ENCODE measurements at places on chromosomes 2 and 18.
A peak's percentile ranks its signal among the peaks of the same experiment; 100 is the strongest.

GRCh38 chr18:3397031-3397750 is 52.8 kb upstream of the TGIF1 start:
- no peak for DNase-seq

DNA sequence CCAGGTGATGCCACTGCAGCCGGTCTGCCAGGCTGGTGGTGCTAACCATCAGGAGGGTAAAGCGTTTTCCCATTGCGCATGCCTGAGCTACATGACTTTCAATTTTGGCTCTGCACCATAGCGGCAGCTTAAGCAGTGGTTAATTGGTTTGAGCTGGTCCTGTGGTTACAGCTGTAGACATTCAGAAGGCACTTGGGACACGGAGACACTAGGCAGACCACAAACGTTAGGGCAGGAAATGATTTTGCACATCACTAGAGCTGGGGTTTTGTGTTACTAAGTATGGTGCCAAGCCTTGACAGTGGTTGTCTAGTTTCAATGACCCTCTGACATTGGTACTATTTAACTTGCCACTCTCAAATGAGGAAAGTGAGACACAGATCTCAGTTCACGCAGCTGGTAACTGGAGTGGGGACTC is 28.9 kb upstream of the CNOT11 start:
- no peak for DNase-seq

DNA sequence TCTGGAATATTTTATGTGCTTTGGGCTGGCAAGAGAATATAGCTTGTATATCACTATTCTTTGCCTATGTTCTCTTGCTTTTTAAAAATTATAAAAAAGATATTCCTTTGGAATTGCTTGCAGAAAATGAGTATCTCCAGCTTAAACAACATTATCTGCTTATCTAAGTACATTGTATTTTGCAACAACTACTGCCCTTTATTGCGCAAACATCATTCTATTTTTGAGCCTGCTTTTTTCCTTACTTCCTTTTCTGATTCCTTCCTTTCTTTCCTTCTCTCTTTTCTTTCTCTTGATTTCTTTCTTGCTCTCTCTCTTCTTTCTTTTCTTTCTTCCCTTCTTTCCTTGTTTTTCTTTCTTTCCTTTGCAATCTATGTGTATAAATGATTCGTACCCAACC is 74.0 kb downstream of the UNC80 start:
- DNase-seq: no peak

DNA sequence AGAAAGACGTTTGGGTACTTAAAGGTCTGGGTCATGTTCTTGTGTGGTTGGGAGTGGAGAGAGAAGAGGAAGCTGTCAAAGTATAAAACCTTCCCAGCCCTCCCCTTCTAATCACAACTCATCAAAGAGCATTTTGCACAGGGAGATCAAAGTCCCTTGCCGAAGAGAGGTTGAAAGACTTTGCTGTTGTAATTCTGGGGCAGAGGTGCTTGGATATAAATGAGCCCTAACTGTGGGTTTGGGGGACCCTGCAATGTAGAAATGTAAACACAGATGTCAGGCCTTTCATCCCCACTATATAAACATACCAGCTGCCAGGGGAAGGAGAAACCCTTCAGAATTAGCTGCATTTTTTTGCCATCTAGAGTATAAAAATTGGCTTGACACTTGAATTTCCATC is 182.1 kb downstream of the ETAA1 start:
- peak; percentile 63 for DNase-seq

DNA sequence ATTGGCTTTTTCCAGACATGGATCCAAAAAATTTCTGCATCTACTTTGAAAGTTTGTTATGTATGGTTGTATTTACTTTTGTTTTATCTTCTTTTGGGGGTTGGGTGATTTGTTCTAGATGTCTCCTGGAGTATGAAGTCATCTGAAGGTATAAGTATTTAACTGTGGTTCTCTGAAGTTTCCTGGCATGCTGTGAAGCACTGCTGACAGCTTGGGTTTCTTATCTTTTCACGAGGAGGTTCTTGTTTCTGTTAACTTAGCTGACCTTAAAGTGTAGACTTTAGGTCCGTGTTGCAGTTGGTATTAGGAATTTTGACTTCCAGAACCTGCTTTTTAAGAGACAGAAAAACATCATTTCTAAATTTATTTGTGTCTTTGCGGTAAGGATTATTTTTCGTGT is 15.9 kb downstream of the GLS start:
- DNase-seq: no peak

- no peak for DNase-seq
Observed at GRCh38 chr2:47528874-47529273, 125.9 kb downstream of the MSH2 start.

- no peak for DNase-seq
Observed at GRCh38 chr18:30175621-30176225, 866.8 kb downstream of the DSC3 start.

DNA sequence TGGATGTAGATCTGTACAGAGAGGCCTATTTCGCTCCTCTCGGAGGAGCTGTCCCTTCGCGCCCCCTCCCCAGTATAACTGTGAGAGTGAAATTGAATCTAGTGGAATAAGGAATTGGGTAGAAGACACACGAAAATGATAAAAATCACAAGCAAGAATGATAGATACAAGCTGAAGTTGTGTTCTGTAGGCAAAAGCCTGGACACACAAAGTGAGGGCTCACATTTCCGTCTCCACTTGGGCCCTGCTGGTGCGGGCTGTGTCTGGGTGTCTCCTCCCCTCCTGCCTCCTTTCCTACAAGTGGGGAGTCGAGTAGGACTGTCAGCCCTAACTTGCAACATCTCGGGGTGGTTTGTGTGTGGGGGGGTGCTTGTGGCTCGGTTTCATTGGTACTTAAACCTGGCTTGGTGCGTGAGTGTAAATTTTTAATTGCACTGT is 457 bp upstream of the SP9 start:
- DNase-seq: no peak

DNA sequence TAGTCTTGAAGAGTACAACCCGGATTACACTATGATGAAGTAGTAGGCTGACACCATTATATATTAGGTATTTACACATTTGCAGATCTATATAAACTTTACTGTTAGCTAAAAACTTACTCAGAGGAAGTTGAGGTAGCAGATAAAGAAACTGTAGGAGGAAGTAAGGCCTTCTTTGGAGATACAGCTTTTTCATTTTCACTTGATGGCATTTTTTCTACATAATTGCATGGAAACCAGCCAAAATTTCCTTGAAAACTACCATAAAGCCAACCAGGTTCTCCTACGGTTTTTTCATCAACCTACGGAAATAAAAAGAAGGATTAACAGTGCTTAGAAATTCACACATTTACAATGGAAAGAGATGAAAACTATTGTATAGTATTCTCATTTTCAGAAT is 86.6 kb downstream of the FAM228A start:
- DNase-seq: no peak

- DNase-seq: no peak
Observed at GRCh38 chr18:56298935-56299334, 339.5 kb downstream of the TXNL1 start.

GRCh38 chr2:160110674-160111239 is 48.3 kb upstream of the PLA2R1 start:
- no peak for DNase-seq

DNA sequence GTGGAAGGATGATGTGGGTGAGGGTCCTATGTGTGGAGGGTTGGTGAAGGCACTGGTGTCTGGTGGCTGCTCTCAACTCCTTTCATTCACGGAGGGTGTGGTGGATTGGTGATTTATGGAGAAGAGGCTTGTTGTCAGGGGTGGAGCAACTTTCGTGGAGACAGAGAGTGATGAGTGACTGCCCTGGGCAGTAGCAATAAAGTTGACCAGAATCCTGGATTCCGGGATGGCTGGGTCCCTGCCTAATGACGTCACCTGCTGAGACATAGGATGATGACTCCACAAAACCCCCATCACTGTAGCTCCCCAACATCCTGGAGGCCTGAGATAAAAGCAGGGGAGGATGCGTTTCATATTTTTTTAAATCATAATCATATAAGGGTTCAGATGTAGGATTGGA is 193.0 kb downstream of the ACKR3 start:
- no peak for DNase-seq

GRCh38 chr2:6812857-6813530 is 52.7 kb downstream of the CMPK2 start:
- no peak for DNase-seq

DNA sequence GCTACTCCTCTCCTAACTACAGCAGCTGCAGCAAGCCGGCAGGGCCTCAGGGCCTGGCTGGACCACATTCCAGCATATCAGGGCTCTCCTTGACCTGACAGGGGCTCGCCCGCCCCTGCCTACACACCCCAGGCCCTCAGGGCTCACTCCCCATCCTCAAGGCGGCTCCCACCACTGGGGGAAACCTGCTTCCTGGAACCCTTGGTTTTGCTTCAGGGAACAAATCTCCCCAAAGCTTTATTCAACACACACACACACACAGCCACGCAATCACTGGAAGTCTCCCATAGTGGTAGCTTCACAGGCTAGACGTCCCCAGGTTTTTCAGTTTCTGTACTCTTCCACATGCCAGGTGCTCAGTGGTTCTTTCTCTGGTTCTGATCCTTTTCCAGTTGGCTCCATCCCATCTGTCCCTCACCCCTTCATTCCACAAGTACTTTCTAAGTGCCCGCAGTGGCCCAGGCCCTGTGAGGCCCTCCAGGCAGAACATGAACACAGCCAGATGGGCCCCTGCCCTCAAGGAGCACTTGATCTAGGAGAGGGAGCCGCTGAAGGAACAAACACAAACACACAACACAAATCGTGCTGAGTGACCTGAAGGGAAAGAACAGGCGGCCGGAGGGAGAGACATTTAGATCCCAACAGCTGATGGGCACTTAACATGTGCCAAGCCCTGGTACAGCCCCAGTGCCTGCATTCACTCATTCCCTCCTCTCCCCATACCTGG is 51.1 kb downstream of the TNS1 start:
- DNase-seq: no peak

DNA sequence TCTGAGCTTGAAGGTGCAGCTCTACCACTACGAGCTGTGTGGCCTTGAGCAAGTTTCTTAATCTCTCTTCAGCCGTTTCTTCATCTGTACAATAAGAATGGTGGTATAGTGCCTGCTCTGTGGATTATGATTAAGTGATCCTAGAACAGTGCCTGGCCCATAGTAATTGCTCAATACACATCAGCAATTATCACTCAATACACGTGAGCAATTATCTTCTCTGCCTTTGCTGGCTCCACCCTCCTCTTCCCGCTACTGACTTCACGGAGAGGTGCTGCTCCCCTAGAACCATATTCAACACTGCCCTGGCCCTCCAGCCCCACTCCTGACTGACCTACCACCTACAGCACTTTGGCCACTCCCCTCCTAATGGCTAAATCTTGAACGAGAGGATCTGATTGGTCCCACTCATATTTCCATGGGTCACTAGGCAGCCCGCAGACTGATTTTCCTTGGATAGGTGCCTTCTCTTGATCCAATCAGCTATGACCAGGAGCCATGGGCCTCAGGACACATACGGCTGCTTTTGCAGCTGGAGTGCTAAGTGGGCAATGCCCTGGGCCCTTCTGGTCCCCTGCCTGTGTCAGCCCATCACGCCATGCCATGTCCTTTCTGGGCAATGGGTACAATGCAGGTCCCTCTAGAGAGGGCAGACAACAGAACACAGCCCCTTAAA is 77.5 kb downstream of the STPG4 start:
- no peak for DNase-seq

DNA sequence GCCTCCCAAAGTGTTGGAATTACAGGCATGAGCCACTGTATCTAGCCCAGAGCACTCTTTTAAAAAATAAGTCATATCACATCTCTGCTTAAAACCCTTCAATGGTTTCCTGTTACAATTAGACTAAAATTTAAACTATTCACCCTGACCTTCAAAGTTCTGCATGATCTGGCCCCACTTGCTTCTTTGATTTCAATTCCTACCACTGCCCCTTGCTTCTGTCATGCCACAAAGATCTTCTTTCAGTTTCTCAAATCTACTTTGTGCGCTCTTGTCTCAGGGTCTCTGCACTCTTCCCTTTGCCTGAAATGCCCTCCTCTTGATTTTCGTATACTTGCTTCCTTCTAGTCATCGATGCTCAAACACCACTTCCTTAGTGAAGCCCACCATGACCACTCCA is 213.0 kb downstream of the TMEM247 start:
- no peak for DNase-seq

DNA sequence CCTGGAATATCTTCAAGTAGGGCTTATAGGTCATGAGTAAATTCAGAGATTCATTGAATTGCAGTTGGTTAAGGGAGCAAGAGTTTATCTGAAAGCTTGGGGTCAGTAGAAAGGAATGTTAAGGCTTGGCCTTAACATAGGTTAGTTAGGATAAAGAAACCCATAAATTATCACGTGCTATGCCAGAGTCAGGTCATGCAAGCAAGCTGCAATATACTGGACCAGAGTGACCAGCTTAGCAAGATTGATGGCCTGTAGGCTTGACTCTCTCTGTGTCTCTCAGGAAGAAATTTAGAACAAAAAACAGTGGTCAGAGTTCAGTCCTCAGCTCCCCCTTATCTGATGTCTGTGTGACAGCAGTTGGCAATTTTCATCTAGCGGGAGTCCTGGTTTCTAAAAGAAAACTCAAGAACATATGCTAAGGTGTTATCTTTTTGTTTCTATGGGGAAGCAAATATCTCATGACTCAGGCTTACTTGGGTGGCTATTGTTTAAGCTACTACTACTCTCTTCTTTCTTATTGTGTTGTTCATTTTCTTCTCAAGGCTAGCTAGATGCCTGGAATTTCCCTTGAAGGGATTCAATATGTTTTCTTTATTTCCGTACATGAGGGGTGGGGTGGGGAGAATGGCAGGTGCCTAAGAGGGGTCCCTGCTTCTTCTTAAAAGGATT is 28.7 kb upstream of the MARCO start:
- no peak for DNase-seq

GRCh38 chr2:119650846-119651370 is 28.1 kb upstream of the TMEM177 start:
- DNase-seq: no peak

DNA sequence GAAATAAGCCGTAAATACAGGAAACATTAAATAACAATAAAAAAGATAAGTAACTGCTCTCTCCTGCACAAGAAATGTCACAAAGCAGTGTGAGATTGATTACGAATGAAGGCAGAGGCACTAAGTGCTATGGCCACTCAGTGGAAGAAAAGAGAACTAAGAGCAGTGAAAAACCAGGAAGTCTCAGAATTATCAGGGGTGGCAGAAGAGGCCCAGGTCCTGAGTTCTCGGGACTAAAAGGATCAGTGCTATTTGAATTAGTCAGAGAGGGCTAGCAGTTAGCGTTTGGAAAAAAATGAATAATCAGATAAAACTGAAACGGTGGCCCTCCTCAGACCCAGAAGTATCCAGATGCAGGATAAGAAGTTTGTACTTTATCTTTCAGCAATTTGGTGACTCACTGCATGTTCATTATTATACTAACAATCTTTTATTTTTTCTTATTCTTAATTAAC is 367.1 kb downstream of the ZEB2 start:
- DNase-seq: no peak

All from NCI-H187 treated with DMSO at 0.1 percent for 48 hours (cell line).